ENCODE measurements at places on chromosomes 12 and 14. TPM values are rescaled to one million over a fixed set of nuclear protein-coding genes. Genes with fewer than 3 reads are reported as not detected.

GRCh38 chr12:68129979-68130378, 29.6 kb downstream of the IFNG start:
- no peak overlapping the region for H3K4me3 ChIP-seq
- no peak for DNase-seq
- no peaks in the 10 kb centered on the region for H3K4me1 ChIP-seq
- no peak overlapping the region for H3K27ac ChIP-seq
- H3K36me3 ChIP-seq, result no peaks in the 10 kb centered on the region

GRCh38 chr14:52067873-52068614, 815 bp downstream of the NID2 start:
- peak; percentile 74 for DNase-seq
- H3K27me3 ChIP-seq, result no peaks in the 10 kb centered on the region
- no peaks in the 10 kb centered on the region for H3K36me3 ChIP-seq
- peak overlapping the region; percentile 92 for H3K27ac ChIP-seq
- H3K4me1 ChIP-seq, result no peaks in the 10 kb centered on the region

DNA sequence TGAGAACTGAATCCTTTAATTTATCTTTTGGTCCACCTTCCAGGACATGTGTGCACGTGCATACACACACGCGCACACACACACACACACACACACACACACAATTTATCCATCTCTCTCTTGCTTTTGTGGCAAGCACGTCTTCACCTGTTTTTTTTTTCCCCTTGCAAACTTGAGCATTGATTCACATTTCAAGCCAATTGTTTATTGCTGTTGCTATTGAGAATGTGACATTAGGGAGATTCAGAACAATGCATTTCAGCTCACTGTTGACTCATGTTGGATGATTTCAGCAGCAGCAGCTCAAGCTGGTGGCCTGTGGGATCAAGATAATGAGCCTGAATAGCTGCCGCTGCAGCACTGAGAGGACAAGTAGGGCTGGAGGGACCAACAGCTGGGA, 128.9 kb downstream of the SNAPC1 start:
- H3K27me3 ChIP-seq, result no peaks in the 10 kb centered on the region
- no peak overlapping the region for H3K4me3 ChIP-seq
- no peak overlapping the region for H3K27ac ChIP-seq

DNA sequence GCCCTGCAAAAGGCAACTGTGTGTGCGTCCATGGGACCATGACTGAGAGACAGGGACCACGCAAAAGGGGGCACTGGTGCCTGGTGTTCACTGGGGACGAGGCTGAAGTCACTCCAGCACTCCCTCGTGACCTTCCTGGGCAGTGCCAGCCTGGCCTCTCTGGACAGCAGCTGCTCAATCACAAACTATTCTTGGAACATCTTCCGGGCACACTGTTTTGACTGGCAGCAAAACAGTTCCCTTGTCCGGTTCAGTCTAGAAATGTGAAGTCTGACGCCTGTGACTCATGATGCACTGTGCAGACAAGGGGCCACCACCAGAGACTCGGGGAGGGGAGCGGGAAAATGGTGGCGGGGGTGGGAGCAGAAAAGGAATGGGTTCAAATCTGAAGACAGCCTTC, 20.8 kb downstream of the SNRNP35 start:
- peak overlapping the region; percentile 33 for H3K27ac ChIP-seq
- DNase-seq, result no peak
- no peaks in the 10 kb centered on the region for H3K4me1 ChIP-seq
- no peak overlapping the region for H3K4me3 ChIP-seq

KRT72 gene
- not detected for total RNA-seq

CCNK gene
- 13.2 TPM for total RNA-seq

- DNase-seq, result no peak
- no peak overlapping the region for H3K27ac ChIP-seq
- no peaks in the 10 kb centered on the region for H3K36me3 ChIP-seq
- H3K4me1 ChIP-seq, result no peaks in the 10 kb centered on the region
- H3K4me3 ChIP-seq, result no peak overlapping the region
These were observed 370.3 kb downstream of the DAD1 start for GRCh38 chr14:22218728-22219127.

GRCh38 chr12:45669093-45669492, 60.4 kb upstream of the ARID2 start:
- no peaks in the 10 kb centered on the region for H3K27me3 ChIP-seq
- peak overlapping the region; percentile 38 for H3K27ac ChIP-seq
- no peak for DNase-seq
- H3K4me1 ChIP-seq, result peaks cover 40% of the 10 kb centered on the region
- no peak overlapping the region for H3K4me3 ChIP-seq

- no peaks in the 10 kb centered on the region for H3K27me3 ChIP-seq
- H3K4me1 ChIP-seq, result no peaks in the 10 kb centered on the region
- no peak overlapping the region for H3K27ac ChIP-seq
- no peaks in the 10 kb centered on the region for H3K36me3 ChIP-seq
- H3K4me3 ChIP-seq, result no peak overlapping the region
These were observed 58.9 kb upstream of the HMGA2 start for GRCh38 chr12:65765436-65765813.

DNA sequence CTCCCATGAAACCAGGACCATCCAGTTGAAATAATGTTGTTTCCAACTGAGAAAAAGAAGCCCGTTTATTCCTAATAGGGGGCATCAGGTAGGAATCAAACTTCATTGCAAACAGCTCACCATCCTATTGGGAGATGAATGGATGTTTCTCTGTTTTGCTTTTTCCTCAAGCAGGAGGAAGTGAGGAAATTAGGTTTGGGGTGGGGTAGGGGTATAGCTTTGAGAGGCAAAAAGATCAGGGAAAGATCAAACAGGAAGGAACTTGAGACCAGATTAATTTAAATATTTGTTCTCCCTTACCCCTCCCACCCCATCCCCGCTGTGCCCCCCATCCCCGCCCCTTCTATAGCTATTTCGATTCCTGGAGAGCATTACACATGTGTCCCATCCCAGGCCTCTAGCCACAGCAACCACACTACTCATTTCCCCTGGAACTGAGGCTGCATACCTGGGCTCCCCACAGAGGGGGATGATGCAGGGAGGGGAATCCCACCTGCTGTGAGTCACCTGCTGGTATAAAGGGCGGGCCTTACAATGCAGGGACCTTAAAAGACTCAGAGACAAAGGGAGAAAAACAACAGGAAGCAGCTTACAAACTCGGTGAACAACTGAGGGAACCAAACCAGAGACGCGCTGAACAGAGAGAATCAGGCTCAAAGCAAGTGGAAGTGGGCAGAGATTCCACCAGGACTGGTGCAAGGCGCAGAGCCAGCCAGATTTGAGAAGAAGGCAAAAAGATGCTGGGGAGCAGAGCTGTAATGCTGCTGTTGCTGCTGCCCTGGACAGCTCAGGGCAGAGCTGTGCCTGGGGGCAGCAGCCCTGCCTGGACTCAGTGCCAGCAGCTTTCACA, at the start of gene IL23A:
Gene IL23A, plus strand, starts transcription at position 577 of the 850 bp plus-strand sequence. Its CDS starts 161 bp downstream, at position 738.
- H3K36me3 ChIP-seq, result peaks cover 8% of the 10 kb centered on the region
- peaks cover 10% of the 10 kb centered on the region for H3K4me1 ChIP-seq
- no peak within 1 kb of the TSS for H3K4me3 ChIP-seq
- H3K27ac ChIP-seq, result no peak within 1 kb of the TSS
- no peaks in the 10 kb centered on the region for H3K27me3 ChIP-seq
- DNase-seq, result no peak

PKP2 gene
- total RNA-seq, result 1.2 TPM

GRCh38 chr14:70555890-70556289, 21.1 kb upstream of the ADAM20 start:
- H3K27ac ChIP-seq, result no peak overlapping the region
- DNase-seq, result no peak
- no peaks in the 10 kb centered on the region for H3K36me3 ChIP-seq
- no peak overlapping the region for H3K4me3 ChIP-seq
- H3K27me3 ChIP-seq, result no peaks in the 10 kb centered on the region

DNA sequence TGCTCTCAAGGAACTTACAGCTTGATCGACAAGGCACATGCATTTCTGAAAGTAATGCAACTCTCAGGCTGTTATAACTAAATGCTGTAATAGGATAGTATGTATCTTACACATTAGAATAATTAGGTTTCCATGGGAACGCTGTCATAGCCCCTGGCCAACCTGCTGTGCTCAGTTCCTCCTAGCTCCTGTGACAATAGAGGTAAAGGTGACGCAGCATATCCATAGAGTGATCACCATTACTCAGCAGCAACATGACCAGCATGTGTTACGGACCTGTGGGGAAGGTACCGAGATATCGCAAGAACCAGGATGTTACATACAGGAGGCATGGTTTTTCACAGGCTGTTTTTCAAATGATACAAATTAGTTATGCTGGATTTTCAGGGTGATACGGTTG, 150.7 kb downstream of the CAND1 start:
- no peak overlapping the region for H3K4me3 ChIP-seq
- no peak for DNase-seq
- H3K4me1 ChIP-seq, result no peaks in the 10 kb centered on the region
- no peaks in the 10 kb centered on the region for H3K36me3 ChIP-seq
- no peak overlapping the region for H3K27ac ChIP-seq

SALL2 gene
- total RNA-seq, result 13.3 TPM

BRF1 gene
- total RNA-seq, result 19.3 TPM

GRCh38 chr12:52877242-52877641, 27.6 kb downstream of the KRT8 start:
- H3K4me3 ChIP-seq, result no peak overlapping the region
- H3K36me3 ChIP-seq, result no peaks in the 10 kb centered on the region
- DNase-seq, result no peak
- H3K27ac ChIP-seq, result no peak overlapping the region
- H3K27me3 ChIP-seq, result no peaks in the 10 kb centered on the region

CCDC184 gene
- 2.1 TPM for total RNA-seq

AKAP6 gene
- 25.5 TPM for total RNA-seq

GRCh38 chr12:38124247-38125012, 192.1 kb upstream of the ALG10B start:
- H3K27ac ChIP-seq, result no peak overlapping the region
- no peaks in the 10 kb centered on the region for H3K27me3 ChIP-seq
- H3K4me1 ChIP-seq, result no peaks in the 10 kb centered on the region
- no peaks in the 10 kb centered on the region for H3K36me3 ChIP-seq

DNA sequence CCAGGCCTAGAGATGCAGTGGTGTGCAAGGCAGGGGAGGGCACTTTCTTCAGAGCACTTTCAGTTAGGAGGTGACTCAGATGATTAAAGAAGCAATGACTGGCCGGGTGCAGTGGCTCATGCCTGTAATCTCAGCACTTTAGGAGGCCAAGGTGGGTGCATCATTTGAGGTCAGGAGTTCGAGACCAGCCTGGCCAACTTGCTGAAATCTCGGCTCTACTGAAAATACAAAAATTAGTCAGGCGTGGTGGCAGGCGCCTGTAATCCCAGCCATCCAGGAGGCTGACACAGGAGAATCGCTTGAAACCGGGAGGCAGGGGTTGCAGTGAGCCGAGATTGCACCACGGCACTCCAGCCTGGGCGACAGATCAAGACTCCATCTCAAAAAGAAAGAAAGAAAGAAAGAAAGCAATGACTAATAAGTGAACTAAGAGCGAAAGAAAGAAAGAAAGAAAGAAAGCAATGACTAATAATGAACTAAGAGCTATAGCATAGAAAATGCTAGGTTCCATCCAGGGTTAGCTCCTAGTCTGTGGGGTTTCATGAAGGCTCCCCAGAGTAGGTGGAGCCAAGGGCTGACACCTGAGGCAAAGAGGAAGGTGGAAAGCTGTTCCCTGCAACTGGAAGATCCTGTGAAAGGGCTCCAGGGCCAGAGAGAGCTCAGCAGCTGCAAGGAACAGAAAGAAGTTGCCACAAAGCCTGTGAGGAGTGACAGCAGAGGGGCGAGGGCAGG, 334.5 kb downstream of the CACNA1C start:
- H3K36me3 ChIP-seq, result no peaks in the 10 kb centered on the region
- no peaks in the 10 kb centered on the region for H3K27me3 ChIP-seq
- H3K4me1 ChIP-seq, result peaks cover 86% of the 10 kb centered on the region
- DNase-seq, result no peak
- peak overlapping the region; percentile 90 for H3K27ac ChIP-seq

EPYC gene
- total RNA-seq, result not detected

LHX5 gene
- total RNA-seq, result not detected

ADCK1 gene
- total RNA-seq, result 4.6 TPM

PPP1R12A gene
- 528 TPM for total RNA-seq

DNA sequence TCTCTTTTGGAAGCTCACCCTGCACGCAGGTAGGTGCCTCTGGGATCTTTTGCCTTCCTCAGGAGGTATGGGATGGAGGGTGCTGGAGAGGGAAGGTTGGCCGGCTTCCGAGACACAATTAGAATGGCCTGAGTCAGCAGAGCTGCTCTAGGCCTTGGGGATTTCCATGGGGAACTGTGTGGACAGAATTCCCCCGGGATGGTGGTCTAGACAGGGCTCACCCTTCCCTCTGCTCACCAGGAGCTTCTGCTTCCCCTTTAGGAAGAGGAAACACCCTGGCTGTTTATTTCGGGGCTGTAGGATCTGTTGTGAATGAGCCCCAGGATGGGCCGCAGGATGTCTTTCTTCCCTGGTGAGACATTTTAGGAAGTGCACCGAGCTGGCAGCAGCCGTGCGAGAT, 43.7 kb upstream of the TMED10 start:
- H3K36me3 ChIP-seq, result no peaks in the 10 kb centered on the region
- DNase-seq, result no peak
- H3K4me1 ChIP-seq, result no peaks in the 10 kb centered on the region
- H3K27me3 ChIP-seq, result no peaks in the 10 kb centered on the region
- H3K4me3 ChIP-seq, result no peak overlapping the region

ARHGEF25 gene
- 108 TPM for total RNA-seq

ERP27 gene
- total RNA-seq, result not detected

GRCh38 chr14:100296106-100296651, 10.1 kb downstream of the SLC25A29 start:
- H3K27ac ChIP-seq, result no peak overlapping the region
- H3K4me3 ChIP-seq, result no peak overlapping the region
- H3K36me3 ChIP-seq, result peaks cover 8% of the 10 kb centered on the region

- no peaks in the 10 kb centered on the region for H3K36me3 ChIP-seq
- peaks cover 17% of the 10 kb centered on the region for H3K4me1 ChIP-seq
- H3K4me3 ChIP-seq, result no peak overlapping the region
- H3K27ac ChIP-seq, result no peak overlapping the region
- H3K27me3 ChIP-seq, result no peaks in the 10 kb centered on the region
- no peak for DNase-seq
These were observed 63.2 kb downstream of the ATP2B1 start for GRCh38 chr12:89645434-89645833.

NEUROD4 gene
- total RNA-seq, result not detected

DNA sequence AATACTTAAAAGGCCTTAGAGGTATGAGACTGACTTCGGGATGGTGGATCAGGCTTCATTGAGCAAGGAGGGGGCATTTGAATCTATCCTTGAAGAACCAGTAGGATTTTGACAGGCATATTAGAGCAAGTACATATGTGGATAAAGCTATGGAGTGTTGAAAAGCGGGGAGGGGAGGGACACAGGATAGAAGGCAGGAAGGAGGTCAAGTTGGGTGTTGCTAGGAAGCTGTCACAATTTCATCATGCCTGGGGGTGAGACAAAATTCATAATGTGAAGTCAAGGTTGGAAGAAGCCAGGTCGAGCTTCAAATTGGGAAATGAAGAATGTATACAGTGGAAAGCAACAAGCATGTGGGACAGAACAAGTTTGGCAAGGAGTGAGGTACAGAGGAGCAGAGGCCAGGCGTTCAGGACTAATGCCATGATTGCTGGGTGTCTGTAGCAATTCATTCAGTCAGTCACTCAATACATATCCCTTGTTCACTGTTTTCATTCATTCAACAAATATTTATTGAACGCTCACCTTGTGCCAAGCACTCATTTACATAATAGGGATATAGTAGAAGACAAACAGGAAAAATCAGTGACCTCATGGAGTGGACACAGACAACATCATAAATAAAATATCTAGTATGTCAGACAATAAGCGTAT, 58.3 kb upstream of the LTA4H start:
- no peaks in the 10 kb centered on the region for H3K27me3 ChIP-seq
- no peaks in the 10 kb centered on the region for H3K4me1 ChIP-seq
- no peak overlapping the region for H3K27ac ChIP-seq
- no peak overlapping the region for H3K4me3 ChIP-seq

INHBE gene
- total RNA-seq, result 0.36 TPM
